ENCODE measurements at places on chromosomes 11 and 22.

DNA sequence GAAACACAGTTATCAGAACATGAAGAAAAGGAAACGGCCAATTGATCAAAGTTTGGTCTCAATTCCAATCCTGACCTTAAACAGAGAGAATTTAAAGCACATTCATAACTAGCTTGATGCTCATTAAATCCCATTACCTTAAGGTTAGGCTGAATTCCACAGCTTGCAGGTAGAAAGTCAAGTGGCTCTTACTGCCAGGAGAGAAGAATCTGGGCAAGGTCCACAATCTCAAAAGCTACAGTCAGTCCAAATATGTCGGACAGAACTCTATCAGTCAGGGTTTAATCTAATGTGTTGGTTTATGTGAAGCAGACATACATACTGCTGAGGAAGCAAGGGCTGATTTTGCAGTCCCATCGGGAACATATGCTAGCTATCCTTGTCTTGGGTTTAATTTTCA, 348.8 kb downstream of the SOX6 start:
- no peak for DNase-seq

GRCh38 chr11:10900681-10901415, 43.0 kb upstream of the ZBED5 start:
- DNase-seq, result no peak

DNA sequence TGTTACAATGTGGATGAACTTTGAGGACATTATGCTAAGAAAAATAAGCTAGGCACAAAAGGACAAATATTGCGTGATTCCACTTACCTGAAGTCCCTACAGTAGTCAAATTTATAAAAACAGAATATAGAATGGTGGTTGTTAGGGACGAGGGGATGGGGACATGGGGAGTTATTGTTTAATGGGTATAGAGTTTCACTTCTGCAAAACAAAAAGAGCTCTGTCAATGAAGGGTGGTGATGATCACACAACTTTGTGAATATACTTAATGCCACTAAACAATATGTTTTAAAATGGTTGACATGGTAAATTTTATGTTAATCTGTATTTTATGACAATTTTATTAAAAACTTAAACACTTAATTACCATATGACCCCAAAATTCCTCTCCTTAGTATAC, 26.1 kb downstream of the INTS4 start:
- no peak for DNase-seq

- DNase-seq, result no peak
These were observed 20.2 kb downstream of the IGLL5 start for GRCh38 chr22:22907551-22908494.

- DNase-seq, result no peak
These were observed 14.3 kb upstream of the ADA2 start for GRCh38 chr22:17233348-17234043.

GRCh38 chr11:97445561-97445960, 1055.7 kb downstream of the JRKL start:
- no peak for DNase-seq

GRCh38 chr22:18997925-18998315, 61.8 kb upstream of the PRODH start:
- no peak for DNase-seq

- DNase-seq, result no peak
These were observed 15.7 kb downstream of the MN1 start for GRCh38 chr22:27785831-27786230.

DNA sequence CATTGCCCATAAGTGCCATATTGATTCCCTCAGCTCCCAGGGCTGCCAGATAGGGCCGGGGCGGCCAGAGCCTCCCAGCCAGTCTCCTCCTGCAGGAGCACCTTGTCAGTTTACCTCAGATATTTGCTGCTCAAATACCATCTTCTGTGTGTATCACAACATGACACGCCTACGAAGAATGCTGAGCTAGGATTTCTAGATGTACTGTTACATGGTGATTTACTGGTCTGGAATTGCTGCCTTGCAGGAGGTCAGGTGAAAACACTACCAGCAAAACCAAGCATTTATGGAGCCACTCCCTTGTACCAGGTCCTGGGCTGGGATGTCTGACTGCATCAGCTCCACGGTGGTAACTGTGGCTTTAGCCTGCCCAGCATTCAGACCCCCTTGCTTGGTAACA, 11.8 kb downstream of the MICAL3 start:
- DNase-seq, result no peak

DNA sequence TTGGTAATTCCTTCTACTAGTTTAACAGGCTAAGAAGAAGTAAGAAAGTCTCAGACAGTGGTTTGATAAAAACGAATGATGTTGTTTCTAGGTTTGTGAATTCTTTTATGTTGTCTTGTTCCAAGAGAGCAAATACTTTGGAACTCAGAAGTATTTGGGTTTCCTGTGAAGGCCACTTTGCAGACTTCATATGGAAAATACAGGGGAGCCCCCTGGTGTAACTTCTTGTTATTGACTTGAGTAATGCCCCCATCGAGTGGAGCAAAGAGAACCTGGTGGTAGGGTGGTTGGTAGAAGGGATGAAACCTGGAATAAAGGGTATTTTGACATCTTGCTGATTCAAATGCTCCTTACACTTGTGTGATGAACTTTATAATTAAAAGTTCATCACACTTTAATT, 40.0 kb upstream of the PTH start:
- DNase-seq, result no peak

DNA sequence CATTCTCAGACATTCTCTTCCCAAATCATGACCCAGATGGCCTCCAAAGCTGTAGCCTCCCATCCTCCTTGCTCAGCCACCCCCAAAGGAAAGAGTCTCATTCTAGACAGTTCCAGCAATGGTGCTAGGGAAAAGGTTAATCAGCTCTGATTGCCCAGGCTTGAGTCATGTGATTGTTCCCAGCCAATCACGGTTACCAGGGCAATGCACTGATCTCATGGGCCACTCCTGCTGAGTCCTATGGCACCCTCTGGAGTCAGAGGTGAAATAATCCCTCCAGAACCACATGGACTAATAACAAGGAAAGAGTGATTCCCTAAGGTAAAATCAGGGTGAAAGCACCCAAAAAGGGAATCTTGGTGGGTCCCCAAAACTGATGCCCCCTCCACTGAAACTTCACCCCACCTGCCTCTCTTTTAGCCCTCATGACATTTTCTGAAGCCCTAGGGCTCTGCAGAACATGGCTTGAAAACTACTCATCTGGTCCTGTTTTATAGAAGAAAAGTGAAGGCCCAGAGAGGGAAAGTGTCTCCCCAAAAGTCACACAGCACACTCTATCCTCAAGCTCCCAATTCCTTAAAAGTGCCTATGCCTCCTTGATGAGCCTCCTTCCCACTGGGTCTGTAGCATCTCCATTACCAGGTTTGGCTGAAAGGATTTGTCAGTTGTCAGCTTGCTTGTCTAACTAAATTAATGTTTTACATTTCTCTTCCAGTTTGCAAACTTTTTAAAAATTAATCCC, 203.7 kb downstream of the MN1 start:
- DNase-seq, result no peak

DNA sequence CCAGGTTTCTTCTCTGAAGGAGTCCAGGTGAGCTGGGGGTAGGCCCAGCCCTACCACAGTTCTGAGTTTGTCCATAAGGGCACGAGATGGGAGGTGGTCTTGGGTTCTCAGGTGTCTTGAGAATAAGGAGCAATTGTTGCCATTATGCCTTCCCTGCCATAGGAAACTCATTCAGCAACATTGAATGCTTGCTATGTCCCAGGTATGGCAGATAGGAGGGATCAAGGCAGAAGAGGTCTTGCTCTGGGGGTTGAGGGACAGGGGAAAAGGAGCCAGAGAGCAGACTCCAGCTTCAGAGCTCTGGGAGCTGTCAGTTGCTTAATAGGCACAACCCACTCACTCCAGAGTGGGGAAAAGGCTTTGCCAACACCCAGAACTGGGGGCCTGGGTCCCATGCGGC, 4.3 kb downstream of the SELENOM start:
- no peak for DNase-seq

DNA sequence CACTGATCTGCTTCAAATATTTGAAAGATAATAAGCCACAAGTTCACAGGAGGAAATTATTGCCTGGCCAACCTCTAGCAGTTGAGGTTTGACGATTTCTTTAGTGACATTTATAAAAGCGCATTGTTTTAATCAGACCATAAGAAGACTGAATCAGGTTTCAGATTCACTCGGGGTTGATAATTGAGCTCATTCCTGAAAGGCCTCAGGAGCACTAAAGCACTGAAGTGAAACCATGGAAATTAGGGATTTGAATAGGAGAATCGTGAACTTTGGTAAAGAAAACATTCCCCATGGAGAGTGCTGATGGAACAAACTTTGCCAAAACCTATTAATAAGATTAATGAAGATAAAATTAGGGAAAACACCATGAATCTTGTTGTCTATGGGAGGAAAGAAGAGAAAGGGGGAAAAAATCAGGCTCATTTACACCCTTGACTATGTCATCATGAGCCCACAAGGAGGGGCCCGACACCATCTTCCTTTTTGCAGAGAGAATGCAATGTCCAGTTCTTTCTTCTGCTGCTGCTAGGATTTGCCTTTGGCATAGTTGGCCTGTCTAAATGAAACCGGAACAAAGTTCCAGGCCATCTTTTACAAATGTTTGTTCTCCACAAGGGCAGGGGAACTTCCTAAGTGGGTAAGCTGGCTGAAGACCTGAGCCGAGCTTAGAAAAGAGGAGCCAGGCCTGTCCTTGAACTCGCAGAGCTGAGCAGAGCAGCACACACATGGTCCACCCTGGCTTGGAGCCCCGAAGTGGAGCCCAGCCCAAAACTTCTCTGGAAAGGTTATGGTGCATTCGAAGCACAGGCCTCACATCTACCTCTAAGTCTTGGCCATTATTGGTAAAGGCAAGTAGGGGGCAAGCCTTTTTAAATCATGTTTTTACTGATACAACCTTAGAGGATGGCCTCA, 56.1 kb upstream of the EIF3M start:
- DNase-seq, result no peak

DNA sequence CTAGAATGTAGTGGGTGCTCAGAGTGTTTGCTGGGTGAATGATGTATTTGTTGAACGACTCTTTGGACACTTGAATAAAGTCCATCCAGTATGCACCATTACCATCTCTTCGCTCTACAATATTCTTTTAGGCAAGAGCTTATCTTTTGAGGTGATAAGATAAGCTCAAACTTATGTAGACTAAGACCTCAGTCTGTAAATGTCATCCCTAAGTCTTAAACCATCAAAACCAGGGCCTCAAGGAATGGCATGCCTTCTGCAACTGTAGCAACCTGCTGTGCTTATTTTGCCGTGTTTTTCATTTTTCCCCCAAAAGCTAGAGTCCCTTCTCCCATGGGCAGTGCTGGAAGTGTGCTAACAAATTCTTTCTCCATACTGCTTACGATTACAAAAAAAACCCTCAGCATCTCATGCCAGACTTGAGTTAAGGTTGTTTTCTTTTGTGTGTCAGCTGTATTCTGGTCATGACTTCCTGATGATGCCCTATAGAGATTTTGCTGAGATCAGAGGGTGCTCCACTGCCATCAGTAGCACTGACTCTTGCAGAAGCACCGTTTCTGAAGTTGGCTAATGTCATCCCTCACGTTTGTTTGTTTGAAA, 27.8 kb downstream of the LIMK2 start:
- DNase-seq, result no peak

GRCh38 chr11:65919573-65920371, 546 bp downstream of the DRAP1 start:
- DNase-seq, result no peak

- DNase-seq, result no peak
These were observed 1628.6 kb upstream of the RAG2 start for GRCh38 chr11:38226684-38227083.

- DNase-seq, result no peak
These were observed 4.2 kb downstream of the VPS26B start for GRCh38 chr11:134228625-134229024.

DNA sequence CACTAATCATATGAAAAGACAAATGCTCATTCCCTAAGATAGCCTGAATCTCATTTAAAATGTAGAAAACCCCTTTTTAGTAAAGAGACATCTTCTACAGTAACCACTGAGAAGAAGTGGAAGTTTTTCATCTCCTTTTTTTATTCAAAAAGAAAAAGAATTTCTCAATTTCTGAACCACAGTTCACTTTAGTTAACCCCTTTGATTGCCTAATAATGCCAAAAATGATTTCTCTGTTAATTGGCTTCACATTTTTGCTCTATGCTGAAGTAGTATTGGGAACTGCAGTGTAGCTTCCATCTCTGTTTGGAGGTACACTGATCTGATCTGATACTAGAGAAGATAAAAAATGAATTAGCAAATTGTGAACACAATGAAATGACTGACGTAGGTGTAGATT, 58.3 kb downstream of the CD44 start:
- no peak for DNase-seq

DNA sequence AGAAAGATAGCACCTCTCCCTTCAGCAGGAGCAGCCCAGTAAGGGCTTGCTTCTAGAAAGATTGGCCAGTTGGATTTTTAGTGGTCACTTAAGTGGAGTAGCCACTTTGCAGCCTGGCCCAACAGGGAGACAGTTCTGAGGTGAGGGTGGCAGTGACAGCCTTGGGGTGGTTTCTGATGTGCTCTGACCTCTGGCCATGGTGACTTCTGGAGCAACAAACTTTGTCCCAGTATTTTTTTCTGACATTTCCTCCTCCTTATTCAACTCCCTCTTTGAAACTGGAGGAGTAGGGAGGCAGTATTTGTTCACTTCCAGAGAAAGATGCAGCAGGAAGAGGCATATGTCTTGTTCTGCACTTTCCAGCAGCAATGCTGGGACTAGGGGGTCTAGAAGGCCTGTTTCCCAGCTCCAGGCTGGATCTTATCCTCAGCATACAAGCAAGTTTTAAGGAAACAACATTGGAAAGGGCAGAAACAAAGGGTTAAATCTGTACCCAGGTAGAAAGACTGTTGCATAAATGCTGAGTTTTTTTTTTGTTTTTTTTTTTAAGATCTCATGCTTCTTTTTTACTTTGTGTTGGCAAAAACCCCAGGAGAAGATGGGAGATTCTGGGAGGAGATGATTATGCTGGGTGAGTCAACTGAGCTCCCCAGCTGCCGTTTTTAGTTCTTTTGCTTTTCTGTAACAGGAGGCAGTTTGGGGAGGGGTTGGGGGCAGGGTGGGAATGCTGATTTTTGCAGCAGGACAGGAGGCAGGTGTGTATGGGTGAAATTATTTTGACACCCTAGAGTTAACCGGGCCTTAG, 37.2 kb downstream of the RCOR2 start:
- no peak for DNase-seq

Measured in non-pigmented ciliary epithelial cell (primary cell).